ENCODE measurements at places on chromosomes 4 and X.

- DNase-seq = no peak
Measured at GRCh38 chr4:113882668-113883067, 96.8 kb downstream of the ARSJ start.

- no peak for DNase-seq
Measured at GRCh38 chr4:153294631-153295030, 49.9 kb upstream of the MND1 start.

DNA sequence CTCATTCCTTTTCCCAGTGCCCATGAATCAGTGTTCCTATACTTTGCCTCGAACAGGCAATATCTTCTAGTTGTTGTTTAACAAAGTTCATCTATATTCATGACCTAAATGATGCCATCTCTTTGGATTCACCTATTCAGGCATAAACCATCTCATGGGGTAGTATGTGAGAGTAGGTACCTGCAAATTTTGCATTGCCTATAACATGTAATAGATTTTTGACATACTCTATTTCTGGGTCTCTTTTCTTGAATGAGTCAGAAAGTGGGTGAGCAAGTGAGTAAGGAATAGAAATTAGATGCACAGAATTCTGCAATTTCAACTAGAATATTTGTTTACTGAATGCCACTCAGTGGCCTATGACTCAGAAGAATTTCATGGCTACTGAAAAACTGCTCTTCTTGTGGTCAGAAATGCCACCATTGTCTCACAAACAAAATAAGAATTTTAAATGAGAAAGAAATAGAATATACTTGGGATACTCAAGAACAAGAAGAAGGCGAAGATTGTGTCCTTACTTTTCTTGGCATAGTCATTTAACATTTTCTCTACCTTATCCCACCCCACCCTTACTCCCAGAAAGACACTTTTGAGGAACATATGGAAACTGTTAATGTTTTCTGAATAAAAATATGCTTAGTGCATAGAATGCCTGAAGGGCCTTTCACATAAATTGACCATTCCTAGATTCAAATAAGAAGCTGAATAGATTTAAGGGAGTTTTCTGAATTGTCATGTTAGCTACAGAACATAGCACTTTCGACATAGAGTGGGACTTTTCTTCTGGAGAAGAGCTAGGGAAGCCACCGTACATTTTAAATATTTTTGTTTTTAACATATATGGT is 86.8 kb downstream of the HHIP start:
- no peak for DNase-seq

DNA sequence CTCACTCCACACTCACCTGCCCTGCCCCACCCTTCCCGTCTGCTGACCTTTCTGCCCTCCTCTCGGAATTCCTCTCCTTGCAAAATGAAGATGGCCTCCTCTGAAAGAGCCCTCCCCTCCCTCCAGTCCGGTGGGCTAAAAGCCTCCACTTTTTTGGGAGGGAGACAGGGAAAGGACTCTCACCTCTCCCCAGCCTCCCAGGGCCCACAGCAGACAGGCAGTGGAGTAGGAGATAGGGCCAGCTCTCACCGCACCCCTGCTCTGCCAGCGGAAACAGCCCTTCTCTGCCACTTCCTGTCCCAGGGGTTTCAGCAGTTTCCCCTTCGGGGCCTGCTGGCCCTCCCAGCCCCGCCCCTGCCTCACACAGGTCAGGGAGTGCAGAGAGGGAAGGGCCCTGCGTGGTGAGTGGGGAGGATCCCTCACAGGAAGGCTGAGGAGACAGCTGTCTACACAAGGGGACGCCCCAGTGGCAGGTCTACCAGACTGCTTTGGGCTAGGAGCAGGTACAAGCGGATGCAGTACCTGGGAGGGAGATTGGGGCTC is 18.2 kb downstream of the ELF4 start:
- peak; percentile 62 for DNase-seq

DNA sequence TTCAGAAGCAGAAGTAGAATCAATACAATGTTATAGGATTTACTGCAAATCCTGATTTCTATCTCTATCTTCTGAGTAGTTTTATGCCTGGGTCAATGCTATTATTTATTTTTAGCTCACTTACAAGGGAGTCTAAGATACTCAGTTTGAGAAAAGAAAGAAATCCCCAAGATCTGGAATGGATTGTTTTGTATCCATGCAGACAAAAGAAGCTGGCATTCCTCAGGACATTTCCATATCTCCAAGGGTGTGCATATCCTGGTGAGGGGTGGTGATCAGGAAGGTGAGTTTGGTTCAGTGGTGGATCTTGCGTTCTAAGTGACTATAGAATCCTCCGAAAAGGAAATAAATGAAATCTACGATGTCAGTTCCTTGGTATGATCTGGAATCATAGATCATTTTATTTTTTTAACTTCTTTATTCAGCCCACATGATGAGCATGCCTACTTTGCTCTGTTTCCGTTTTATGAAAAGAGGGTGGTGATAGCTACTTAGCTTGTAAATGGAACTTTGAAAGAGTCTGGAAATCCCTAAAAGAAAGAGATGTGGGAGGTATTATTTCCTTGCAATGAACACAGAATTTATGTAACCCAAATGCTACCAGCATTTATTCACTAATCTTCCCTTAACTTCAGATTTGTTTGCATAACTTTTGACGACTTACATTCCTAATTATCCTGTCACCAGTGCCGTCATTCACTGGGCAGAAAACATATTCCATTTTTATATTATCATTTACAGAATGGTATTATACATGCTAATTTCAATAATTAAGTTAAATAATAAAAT is 81.1 kb upstream of the RAPGEF2 start:
- no peak for DNase-seq

DNA sequence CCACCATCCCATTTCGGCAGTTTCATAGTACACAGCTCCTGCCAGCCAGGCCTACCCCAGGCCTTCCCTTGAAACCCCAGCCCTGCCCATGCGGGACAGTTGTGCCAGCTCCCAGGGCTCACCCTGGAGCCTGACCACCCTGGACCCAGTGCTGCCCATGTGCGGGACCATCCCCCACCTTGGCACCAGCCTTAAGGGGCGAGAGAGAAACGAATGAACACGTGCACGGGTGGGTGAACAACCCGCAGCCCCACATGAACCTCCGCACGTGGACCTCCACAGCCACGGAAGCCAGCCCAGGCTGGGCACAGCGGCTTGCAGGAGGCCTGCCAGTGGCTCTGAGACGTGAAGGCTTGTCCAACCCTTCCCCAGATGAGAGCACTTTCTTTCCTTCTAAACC is 76.0 kb upstream of the MXD4 start:
- DNase-seq = no peak

DNA sequence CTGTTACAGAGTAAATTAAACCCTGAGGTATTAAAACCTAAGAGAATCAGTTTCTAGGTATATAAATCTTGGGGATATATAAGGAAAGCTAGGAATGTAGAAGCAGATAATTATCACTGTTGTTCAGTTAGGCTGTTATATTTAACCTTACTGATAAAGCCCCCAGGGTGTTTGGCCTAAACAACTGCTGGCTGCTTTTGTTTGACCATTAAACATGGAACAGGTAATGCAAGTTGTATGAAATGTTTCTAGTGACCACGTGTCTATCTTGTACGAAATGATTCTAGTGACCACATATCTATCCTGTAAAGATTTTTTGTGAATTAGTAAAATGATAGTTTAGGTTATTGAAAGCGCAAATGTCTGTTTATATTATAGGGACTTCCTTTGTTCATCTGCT is 52.6 kb downstream of the SGMS2 start:
- DNase-seq = no peak

DNA sequence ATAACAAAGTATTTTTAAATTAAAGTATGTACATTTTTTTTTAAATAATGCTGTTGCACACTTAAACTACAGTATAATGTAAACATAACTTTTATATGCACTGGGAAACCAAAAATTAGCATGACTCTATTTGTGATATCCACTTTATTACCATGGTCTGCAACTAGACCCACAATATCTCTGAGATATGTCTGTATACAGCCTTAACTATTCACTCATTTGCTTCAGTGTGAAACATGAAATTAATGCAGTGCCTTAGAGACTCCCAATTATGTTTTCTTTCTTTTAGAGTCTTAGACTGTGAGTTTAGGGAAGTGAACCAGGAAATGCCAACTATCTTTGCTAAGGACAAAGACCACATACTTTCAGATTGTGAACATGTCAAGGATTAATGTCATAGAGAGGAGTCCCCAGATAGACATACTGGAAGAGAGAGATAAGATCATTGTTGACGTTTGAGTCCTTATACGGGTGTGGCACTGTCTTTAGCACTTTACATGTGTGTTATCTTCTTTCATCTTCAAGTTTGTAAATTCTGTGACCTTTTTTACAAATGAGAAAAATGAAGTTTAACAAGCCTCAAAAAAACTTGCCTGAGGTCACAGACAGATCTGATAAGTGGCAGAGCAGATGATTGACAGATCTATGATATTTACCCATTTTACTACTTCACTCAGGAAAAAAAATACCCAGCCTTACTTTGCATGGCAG is 23.2 kb downstream of the CXorf58 start:
- DNase-seq = no peak
